Ammon's horn (tissue), 1 donor: ENCODE measurements at places on chromosomes 7 and 10.

DNA sequence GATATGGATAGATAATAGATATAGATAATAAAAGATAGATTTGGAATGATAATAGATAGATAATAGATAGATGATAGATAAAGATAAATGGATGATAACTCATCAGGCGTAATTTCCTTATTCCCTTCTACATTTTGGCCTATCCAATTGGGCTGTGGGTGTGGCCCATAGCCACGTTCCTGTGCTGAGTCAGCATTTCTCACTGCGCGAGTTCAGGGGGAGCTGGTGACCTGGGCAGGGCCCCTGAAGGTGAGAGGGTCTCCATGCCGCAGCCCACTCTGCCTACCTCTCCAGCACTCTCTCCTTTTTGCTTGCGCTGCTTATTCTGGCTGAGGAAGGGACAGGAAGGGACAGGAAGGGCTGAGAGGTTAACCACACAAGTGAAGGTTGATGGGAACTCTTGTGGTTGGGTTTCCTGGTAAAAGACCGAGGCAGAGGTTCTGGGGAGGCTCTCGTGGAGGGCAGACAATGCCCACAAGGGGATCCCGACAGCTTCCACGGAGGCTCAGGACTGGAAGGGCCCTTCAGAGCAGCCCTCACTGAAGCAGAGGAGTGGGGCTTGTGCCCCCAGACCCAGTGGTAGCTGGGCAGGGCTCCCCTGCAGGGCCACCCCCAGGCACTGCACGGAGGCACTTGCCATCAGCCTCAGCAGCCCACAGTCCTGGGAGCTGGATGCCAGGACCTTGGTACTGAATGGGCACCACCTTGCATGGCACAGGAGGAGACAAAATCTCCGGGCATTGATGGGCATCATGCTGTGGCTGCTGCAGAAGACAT is 247.3 kb upstream of the PITRM1 start:
- DNase-seq: no peak

DNA sequence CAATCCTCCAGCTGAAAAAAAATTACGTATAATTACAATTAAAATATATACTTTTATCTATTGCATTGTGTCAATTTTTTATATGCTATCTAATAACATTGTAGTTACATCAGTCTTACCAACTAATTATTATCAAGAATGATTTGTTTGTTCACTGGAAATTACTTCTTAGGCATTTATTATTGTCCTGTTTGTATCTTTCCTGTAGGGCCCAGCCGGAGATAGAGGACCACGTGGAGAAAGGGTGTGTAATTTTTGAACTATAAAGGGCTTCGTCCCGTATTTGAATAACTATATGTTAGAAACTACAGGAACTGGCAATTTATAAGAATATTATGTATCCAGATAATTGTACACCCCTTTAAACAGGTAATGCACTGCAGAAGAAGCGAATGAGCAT is 4.1 kb downstream of the COL1A2 start:
- no peak for DNase-seq

GRCh38 chr7:144691240-144691639 is 144.6 kb downstream of the TPK1 start:
- no peak for DNase-seq

GRCh38 chr7:45102785-45103712 is 8.4 kb downstream of the TBRG4 start:
- DNase-seq: no peak

- DNase-seq: no peak
These were observed 29.4 kb downstream of the LUC7L2 start for GRCh38 chr7:139389091-139389490.

DNA sequence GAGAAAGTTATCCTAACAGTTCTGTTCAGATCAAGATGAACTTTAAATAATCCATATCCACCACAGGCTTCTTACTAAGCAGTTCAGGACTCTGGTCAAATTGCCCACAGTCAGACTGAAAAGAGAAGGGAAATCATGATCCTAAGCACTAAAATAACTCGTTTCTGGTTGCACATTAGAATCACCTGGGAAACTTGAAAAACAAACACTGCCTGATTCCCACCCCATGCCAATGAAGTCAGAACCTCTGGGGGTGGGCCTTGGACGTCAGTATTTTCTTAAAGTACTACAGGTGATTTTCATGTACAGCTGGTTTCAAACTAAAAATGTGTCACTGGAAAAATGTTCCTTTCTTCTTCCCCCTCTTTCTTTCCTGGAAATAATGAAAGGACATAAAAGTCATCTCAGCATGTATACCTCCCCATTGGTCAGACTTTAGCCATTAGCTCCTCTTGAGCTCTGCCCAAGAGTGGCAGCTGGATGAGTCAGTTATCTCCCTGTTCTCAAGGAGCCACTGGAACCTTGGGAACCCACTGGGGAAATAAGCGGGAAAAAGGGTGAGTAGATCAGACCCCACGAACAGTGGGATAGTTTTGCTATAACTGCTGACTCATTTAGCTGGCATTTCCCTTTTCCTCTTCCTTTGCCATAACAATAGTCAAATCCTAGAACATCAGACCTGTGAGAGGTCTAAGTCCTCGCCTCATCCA is 75.3 kb upstream of the IL6 start:
- DNase-seq: no peak

DNA sequence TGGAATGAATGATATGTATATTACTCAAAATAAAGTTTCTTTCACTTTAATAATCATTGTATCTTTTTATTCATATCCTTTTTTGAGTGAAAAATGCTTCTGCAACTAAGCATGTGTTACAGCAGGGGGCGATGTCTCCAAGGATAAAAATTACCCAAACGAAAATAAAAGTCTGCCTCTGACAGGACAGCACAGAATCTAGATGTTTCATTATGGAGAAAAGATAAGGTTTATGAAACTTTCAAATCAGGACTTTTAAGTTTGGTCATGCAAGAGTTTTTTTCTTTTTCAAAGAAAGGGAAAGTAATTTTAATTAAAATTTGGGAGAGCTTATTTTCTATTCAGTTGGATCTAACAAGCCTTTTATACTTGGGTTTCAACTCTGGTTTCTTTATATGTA is 48.4 kb downstream of the TES start:
- DNase-seq: peak; percentile 75

DNA sequence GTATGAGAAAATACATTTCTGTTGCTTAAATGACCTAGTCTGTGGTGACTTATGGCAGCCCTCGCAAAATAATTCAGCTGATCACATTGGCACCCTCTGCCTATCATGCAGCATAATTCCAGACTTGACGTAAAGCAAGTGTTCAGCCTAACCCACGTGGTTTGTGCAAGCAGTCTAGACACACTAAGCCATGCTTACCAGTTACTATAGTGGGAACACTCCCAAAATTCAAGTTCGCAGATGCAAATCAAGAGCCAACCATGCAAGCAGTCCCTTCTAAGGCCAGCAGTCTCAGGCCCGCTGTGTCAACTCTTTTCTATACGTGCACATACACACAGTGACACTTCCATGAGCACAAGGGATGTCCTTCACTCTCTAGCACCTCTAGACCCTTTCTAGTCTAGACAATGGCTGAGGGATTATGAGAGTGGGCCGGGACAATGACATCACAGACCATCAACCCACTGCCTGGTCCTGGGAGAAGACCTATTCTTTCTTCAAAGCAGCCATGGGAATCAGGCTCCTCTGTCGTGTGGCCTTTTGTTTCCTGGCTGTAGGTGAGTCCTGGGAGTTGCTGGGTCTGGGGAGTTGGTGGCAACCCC is 29.0 kb upstream of the PRSS1 start:
- DNase-seq: no peak

GRCh38 chr10:43226851-43227845 is 39.7 kb downstream of the RASGEF1A start:
- no peak for DNase-seq

- peak; percentile 97 for DNase-seq
These were observed at the start of gene OSBPL3 for GRCh38 chr7:24979863-24980533. OSBPL3 (minus strand) TSS chr7:24980178; CDS start chr7:24892472, 87,706 bp downstream.

DNA sequence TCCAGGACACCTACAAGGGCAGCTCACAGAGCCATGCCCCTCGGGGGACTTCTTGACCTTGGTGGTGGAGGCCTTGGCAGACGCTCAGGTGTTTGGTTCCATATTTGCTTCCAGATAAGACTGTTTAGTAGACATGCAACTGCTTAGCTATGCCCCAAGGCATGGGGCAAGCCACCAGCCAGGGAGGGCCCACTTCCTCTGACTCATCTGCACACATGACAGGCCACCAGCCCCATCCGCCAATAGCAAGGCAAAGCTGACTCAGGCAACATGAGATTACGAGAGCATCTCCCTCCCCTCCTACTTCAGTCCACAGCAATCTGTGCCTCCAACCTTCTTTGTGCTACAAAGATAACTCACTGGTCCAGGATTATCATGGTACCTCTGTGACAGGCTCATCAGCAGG is 54.9 kb downstream of the KCNMA1 start:
- DNase-seq: no peak

- DNase-seq: no peak
These were observed 62.7 kb downstream of the HGF start for GRCh38 chr7:81707196-81707595.
